ENCODE measurements at places on chromosomes 6 and 20.

GRCh38 chr6:156231026-156231765 is 546.0 kb upstream of the ARID1B start:
- peak; percentile 5 for DNase-seq

DNA sequence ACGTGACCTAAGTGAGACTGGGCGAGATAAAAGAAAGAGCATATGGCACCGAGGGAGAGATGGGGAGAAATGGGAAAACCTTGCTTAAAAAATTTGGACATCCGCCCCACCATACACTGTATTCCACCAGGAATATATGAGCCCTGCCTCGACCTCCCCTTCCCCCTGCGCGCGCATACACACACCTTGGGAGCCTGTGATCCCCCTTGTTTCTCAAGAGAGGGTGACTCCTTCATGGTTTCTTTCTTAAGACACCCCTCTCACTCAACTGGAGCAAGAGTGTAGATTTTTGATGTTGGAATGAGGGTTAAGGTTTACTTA is 480 bp downstream of the ABCF1 start:
- DNase-seq, result no peak

DNA sequence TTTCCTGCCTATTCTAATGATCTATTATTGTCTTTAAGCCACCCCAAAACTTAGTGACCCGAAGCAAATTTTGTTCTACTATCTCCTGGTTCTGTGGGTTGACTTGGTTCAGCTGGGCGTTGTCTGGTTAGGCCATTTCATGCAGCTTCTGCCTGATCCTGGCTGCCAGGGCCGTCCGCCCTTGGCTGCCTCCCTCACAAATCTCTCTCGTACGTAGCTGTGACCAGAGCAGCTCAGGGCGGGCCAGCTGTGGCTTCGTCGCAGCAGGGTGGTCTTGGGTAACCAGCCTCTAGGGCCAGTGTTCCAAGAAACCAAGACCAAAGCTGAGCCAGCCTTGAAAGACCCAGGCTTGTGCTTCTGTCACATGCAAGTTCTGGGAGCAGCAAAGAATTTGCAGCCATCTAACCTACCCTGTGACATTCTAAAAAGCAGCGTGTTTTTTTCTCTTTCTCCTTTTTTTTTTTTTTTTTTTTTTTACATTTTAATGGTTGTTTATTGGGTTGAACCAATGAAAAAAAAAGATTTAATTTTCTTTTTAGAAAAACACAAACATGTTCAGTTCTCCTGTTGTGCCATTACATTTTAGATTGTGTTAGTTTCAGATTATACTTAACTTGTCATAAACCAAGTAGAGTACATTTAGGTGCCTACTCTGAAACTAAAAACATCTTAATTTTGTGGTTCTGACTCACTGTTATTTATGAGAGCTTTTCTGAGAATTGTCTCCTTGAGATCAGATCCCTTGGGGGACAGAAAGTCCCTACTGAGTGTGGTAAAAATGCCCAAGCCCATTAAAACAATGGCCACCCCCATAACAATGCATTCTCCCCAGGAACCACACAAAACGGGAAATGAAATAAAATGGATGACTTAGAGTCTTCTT is 83.9 kb downstream of the ZDHHC14 start:
- DNase-seq, result no peak

GRCh38 chr20:51140671-51141070 is 117.8 kb upstream of the KCNG1 start:
- no peak for DNase-seq

- no peak for DNase-seq
These were observed 20.8 kb upstream of the SNRPB2 start for GRCh38 chr20:16709017-16709416.

DNA sequence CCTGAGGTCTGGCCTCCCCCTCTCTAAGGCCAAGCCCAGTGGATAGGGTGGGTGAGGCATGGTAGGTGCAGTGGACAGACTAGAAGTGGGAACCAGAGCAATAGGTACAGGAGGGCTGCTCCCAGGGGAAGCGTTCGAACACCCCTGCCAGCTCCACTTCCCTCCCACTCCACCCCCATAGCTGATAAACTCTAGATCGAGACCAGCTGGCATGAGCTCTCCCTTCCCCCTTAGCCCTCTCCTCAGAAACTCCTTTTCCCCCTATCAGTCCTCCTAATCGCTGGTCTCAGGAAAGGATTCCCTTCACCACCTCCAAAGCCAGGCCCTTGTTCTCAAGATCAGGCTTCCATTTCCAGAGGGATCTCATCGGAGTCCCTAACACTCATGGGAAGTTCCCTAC is 6.0 kb upstream of the FAM83C start:
- no peak for DNase-seq

- no peak for DNase-seq
These were observed 345.0 kb downstream of the PREX1 start for GRCh38 chr20:48482790-48483189.

- no peak for DNase-seq
These were observed 31.1 kb downstream of the PCNA start for GRCh38 chr20:5088688-5089087.

GRCh38 chr6:99522531-99522930 is 7.3 kb upstream of the USP45 start:
- DNase-seq, result no peak

GRCh38 chr6:84967389-84967788 is 203.0 kb upstream of the TBX18 start:
- no peak for DNase-seq

DNA sequence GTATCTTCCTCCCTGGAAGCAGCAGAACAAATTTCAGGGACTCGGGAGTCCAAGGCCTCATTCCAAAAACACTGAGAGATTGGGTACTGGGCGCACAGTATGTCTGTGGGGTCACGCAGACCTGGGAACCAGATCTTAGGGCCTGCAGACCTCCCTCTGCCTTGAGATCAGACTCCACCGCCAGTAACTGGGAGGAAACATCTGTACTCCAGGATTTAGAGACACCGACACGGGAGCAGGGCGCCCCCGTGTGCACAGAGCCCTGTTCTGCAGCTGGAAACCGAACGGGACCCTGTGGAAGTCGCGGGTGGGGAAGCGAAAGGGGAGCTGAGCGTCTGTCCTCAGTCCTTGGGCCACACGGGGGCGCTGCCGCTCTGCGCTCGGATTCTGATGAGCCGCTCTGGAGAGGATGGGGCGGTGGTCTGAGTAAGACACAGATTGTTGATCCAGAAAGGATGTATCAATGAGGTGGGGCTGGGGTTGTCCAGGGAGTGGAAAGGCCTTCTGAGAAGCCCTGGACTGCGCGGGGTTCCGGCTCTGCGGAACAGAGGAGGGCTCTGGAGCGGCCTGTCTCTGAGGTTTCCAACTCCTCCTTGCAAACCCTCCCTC is 35.7 kb upstream of the HLA-E start:
- DNase-seq, result peak; percentile 79

GRCh38 chr6:30889921-30890645 is 5.8 kb downstream of the DDR1 start:
- DNase-seq, result peak; percentile 86

DNA sequence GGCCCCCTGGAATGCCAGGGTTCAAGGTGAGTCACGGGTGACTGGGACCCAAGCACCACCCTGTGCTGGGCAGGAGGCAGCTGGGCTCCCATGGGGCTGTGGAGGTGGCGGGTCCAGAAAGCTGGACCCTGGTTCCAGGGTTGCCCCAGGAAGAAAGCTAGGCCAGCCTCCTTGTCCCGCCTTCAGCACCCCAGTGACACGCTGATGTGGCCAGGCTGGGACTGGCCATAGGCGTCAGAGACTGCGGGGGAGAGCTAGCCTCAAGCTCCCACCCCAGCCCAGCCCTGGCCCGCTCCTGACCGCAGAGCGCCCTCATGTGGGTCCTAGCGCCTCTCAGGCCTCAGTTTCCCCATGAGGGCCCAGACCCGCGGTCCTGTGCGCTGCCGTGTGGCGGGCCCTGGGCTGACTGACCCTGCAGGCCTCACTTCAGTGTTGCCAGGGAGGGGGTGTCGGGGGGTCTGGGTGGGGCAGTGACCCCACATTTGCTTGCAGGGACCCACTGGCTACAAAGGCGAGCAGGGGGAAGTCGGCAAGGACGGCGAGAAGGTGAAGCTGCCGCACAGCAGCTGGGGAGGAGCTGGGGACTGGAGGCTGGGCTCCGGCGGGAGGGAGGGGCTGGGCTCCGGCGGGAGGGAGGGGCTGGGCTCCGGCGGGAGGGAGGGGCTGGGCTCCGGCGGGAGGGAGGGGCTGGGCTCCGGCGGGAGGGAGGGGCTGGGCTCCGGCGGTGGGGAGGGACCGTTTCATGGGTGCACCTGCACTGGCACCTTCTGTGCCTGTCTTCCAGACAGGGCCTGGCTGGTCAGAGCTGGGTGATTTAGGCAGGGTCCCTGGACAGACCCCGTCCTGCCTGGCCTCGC is 7.9 kb downstream of the COL9A3 start:
- no peak for DNase-seq

DNA sequence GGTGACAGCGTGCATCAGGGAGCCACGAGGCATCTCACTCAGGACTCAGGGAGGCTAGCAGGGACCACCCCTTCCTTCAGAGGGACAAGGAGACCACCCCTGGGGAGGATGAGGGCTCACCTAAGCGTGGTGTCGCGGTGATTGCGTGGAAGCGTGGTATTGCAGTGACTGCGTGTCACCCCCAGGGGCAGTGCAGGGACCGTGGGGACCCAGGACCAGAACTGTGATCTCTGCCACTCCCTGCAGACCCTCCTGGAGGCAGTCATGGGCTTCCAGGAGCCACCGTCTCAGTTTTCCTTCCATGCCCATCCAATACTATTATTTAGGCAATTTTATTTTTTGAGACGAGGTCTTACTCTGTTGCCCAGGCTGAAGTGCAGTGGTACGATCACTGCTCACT is 147.1 kb downstream of the TAF4 start:
- DNase-seq, result no peak

- no peak for DNase-seq
These were observed 28.8 kb downstream of the KIZ start for GRCh38 chr20:21154692-21155091.

DNA sequence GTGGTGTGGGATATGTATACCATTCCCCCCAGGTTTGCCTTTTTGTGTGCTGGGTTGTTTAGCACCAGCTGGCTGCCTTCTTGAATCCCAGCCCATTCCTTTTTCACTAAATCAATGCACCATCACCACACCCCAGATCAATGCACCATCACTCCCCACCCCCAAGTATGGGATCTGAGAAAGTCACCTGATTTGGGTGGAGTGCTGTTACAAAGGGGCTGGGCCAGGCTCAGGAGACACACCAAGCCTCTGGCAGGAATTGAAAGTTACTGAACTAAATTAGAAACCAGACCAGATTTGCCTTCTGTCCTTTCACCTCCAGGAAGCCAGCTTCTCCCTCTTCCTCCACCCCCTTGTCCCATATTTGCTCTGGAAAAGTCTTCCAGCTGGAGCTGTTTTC is 19.6 kb upstream of the PKHD1 start:
- no peak for DNase-seq

GRCh38 chr6:113924312-113924723 is 46.6 kb downstream of the HDAC2 start:
- no peak for DNase-seq

DNA sequence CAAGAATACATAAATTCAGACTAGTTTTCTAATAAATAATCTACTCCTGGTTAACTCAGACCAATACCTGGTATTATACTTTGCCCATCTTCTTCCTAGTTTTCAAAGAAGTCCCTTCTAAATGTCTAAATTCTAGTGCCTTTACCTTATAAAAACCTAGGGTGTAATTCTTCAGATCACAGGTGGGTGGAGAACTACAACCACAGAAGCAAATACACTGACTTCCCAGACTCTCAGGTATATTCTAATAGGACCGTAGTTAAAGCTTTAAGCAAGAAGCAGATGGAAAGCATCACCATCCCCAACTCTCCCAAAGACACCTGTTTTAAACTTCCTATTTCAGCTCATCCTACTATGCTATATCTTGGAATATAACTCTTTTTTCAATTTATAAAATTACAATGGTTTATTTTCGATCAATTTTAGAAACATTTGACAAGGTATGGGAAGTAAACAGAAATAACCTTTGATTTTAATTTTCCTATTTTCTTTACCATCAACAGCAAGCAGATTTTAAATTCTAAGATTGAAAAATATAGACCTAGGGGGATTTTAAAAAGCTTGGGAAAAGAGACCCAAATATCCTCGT is 15.8 kb downstream of the MAN1A1 start:
- DNase-seq, result no peak

DNA sequence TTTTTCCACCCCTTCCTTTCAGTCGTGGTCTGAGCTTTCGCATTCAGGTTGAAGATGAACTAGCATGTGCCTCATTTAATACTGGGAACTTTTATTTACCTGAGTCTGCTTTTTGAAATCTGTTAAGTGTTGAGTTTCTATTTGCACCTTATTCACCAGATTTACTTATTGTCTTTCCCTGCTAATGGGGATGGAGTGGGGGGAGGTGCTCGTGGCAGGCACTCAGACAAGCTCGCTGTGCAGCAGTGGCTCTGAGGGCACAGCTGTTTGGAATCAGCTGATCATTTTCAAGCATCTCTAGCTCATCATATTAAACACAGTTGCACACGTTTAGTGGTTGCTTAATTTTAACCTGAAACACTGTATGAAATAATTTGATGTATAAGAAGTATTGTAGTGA is 35.6 kb downstream of the UTRN start:
- no peak for DNase-seq

- DNase-seq, result no peak
These were observed 33.3 kb downstream of the CST9L start for GRCh38 chr20:23534801-23535593.

DNA sequence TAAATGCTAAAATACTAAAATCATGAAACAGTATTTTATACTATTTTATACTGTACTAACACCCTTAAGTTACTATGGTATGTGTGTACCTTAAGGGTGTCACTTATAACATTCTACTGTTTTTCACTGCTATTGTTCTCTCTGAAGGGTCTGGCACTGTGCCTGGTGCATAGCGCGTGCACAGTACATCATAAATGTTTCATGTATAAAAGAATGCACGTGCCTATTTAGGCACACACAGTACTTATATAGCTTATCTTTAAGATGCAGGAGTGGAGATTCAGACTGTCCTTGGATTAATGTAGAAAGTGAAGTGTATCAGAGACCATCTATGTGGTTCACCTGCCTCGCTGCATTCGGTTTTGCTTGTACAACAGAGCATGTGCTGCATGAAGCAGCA is 64.0 kb upstream of the SGK1 start:
- no peak for DNase-seq

GRCh38 chr6:1188199-1188598 is 123.7 kb upstream of the FOXQ1 start:
- no peak for DNase-seq

GRCh38 chr6:156912431-156912830 is 135.3 kb downstream of the ARID1B start:
- no peak for DNase-seq

DNA sequence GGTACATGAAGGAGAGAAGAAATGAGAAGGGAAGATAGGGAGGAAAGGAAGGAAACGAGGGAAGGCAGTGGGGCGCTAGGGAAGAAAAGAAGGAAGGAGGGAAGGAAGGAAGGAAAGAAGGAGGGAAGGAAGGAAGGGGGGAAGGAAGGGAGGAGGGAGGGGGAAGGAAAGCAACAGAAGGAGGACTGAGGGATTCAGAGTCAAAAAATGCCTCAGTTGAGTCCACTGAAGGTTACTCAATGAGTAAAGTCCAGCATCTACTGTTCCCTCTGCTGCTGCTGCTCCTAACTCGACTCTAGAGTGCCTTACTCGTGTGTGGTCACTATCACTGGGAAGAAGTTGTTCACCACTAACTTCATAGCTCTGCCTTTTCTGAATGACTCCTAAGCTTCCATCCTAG is 33.8 kb downstream of the PHACTR1 start:
- DNase-seq, result no peak

GRCh38 chr6:167789358-167789757 is 37.4 kb upstream of the AFDN start:
- no peak for DNase-seq

- no peak for DNase-seq
These were observed 126.2 kb downstream of the CD164 start for GRCh38 chr6:109255946-109256640.

GRCh38 chr6:140346428-140346827 is 972.0 kb upstream of the CITED2 start:
- no peak for DNase-seq
